ENCODE measurements at places on chromosomes 6 and 20.

DNA sequence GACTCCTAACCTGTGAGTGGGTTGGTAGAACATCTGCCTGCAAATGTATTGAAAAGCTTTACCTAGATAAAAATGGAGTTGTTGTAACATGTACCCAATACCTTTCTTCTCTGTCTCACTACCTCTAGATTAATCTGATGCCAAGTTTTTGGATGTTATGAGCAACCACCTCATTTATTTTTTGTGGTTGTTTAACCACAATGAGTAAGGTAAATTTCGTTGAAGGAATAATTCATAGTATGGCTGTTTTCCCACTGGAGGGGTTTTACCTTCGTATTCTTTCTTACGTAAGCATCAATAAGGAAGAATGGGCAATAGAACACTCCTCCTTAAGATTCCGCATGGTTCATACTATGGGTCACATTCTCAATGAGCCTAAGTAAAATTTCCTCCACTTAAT, 165.4 kb downstream of the CDH26 start:
- no peak for DNase-seq

DNA sequence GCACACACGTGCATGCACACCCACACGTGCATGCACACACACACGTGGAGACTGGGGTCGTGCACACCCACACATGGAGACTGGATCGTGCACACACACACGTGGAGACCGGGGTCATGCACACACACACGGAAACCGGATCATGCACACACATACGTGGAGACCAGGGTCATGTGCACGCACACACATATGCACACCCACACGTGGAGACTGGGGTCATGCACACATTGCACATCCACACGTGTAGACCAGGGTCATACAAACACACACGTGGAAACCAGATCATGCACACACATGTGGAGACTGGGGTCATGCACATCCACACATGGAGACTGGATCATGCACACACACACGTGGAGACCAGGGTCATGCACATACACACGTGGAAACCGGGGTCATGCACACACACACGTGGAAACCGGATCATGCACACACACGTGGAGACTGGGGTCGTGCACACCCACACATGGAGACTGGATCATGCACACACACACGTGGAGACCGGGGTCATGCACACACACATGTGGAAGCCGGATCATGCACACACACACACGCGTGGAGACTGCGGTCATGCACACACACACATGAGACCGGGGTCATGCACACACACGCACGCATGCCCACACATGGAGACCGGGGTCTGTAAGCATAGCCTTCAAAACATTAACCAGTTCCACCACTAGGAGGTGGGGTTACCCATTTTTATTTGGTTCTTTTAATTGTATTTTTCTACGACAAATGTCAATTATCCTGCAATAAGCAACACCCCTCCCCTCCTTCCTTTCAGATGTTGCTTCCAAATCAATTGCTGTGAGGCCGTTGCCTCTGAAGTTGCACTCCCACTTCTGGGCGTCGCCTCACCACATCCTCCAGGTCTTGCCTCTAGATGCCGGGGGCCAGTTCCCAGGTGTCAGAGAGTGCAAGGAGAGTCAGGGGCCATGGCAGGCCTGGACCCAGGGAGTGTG, 95.8 kb downstream of the TMEM242 start:
- no peak for DNase-seq

GRCh38 chr6:43310134-43310533, 1.5 kb upstream of the CRIP3 start:
- no peak for DNase-seq

GRCh38 chr20:5327356-5327755, 10.6 kb upstream of the PROKR2 start:
- no peak for DNase-seq
